Stimulated activated CD8-positive, alpha-beta memory T cell treated with anti-CD3 and anti-CD28 coated beads, Interleukin-15, amount 100 ng/mL, for 4 hours (primary cell): ENCODE measurements at places on chromosomes 7 and 10.
A peak's percentile ranks its signal among the peaks of the same experiment; 100 is the strongest.

GRCh38 chr10:91590142-91590903 is 42.5 kb downstream of the PPP1R3C start:
- DNase-seq, result no peak

- no peak for DNase-seq
Observed at GRCh38 chr7:9028012-9028411, 594.6 kb downstream of the NXPH1 start.

DNA sequence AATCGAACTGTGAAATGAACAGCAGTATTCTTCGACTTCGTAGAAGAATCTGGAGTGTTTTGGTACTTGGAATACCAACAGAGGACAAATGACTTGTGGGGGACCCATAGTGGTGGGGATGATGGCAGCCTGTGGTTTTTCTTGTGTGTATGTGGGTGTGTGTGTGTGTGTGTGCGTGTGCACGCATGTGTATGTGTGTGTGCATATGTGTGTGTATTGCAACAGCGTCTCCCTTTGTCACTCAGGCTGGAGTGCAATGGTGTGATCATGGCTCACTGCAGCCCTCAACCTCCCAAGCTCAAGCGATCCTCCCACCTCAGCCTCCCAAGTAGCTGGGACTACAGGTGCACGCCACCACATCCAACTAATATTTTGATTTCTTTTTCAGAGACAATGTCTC is 9.4 kb upstream of the YWHAG start:
- DNase-seq, result no peak

GRCh38 chr7:18459484-18460245 is 35.9 kb upstream of the HDAC9 start:
- no peak for DNase-seq

GRCh38 chr7:1197997-1198625 is 34.6 kb upstream of the UNCX start:
- no peak for DNase-seq

DNA sequence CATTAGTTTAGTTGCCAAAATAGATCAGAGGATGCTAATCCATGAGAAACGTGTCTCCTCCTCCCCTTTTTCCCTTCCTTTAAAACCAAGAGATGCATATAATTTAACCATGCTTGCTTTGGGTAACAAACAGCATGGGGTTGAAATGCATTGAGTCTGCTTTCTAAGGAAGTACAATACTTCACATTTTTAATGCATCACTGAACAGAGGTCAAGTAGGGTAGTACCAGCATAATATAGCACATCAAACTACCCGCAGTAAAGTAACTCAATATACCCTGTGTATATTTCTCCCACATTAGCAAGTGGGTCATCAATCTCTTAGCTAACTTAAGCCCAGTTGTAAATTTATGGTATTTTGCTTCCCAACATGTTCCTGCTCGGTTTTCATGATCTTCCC is 239.3 kb upstream of the SEMA3C start:
- no peak for DNase-seq

DNA sequence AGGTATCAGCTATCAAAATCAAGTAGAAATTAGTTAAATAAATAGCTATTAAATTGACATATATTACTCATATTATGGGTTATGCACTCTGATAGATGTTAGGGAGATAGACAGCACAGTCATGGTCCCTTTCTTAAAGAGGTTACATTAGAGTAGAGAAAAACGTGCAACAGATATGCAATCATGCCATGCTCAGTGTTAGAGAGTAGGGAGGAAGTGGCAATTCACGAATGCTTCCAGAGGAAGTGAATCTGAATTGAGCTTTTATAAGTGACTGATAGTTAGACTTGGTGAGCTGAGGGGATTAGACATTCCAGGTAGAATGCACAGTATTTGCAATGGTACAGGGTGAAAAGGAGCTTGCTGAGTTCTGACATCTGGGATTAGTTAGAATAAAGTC is 349.8 kb downstream of the NXPH1 start:
- DNase-seq, result no peak

DNA sequence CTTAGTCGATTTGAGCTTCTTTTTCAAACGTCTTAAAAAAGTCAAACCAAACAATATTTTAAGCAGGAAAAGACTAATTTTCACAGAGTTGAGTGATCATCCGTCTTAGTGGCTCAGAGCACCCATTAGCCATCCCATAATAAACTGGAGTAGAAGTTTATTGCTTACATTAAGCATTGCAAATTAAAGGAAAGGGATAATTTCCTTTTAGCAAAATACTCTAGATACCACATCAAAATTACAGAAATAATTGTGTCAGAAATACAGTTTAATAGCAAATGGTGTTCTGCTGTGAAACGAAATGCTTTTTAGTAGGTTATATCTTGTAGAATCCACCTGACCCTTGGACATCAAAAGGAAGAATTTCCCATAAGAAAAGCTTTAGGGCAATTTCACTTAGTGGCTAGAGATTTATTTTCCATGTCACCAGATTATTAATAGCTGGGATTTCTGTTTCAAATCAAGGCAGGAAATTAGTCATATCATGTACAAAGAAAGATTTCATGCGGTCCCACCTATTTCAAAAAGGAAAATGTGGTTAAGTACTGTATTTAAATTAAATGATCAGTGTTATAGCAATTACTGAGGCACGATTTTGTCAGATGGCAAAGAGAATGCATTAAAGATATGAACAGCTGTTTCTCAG is 96.2 kb downstream of the NPTX2 start:
- no peak for DNase-seq

DNA sequence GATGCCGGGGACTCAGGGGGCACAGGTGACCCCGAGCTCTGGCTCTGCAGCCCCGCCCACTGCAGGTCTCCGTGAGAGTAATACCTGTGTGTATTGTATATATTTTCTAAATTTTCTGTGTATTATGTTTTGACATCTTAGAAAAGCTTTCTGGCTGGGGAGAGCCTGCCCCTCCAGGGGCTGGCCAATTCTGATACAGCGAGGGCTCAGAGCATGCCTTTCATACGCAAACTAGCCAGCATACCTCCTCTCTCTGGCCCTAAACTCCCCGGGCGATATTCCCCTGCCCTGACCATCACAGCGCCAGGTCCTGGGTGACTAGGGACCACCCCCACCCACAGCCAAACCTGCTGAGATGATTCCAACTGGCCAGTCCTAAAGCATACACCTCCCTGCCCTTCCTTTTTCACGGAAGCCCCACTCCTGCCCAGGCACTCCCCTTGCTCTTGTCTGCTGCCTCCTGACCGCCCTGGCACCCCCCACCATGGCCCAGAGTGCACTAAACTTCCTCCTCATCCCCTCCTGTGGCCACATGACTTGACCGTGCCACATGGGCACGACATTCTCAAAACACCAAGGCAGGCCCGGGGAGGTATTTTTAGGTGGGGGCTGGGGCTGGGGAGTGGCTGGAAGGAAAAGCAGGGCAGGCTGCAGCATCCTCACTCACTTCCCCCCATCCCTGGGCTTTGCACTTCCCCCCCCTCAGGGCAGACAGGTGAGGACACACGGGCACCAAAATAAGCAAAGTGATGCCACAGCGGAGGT is 61.5 kb downstream of the INSIG1 start:
- DNase-seq, result no peak

GRCh38 chr7:1419688-1420087 is 39.6 kb downstream of the MICALL2 start:
- no peak for DNase-seq

GRCh38 chr7:55593515-55594318 is 21.4 kb upstream of the VOPP1 start:
- peak; percentile 29 for DNase-seq

GRCh38 chr10:11430421-11431215 is 180.8 kb downstream of the USP6NL start:
- no peak for DNase-seq

DNA sequence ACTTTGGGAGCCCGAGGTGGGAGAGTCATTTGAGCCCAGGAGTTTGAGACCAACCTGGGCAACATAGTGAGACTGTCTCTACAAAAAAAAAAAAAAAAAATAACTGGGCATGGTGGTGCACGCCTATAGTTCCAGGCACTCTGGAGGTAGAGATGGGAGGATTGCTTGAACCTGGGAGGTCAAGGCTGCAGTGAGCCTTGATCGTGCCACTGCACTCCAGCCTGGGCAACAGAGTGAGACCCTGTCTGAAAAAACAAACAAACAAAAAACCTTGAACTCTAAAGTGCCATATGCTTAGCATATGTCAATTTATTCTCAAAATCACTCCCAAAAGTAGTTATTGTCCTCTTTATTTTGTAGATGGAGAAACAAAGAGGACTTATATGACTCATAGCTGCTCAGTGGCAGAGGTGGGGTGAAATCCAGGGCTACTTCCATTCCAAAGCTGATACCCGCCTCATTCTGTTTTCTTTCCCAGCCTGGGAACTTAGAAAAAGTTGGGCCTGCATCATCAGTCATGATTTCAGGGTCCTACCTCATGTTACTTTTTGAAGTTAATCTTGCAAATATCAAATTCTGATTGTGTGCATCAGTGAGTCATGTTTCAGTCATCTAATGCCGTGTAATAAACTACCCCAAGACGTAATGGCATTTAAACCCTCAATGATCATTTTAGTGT is 13.3 kb downstream of the DHTKD1 start:
- no peak for DNase-seq

GRCh38 chr7:15594461-15594860 is 32.6 kb upstream of the AGMO start:
- no peak for DNase-seq

GRCh38 chr10:127812041-127812440 is 75.1 kb downstream of the FOXI2 start:
- no peak for DNase-seq

- DNase-seq, result no peak
Observed at GRCh38 chr10:117454502-117454901, 79.3 kb upstream of the PDZD8 start.

DNA sequence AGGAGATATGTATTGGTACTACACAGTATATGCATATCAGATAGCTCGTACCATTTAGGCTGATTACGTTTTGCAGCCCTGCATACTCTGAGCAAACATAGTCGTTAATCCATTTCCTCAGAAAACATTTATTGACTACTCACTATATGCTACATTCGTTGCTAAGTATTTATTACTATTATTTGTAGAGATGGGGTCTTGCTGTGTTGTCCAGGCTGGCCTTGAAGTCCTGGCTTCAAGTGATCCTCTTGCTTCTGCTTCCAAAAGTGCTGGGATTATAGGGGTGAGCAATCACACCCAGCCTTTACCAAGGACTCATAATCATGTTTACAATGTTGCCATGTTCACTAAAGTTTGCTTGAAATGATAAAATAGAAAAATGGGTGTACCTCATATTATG is 174.7 kb downstream of the ARL4A start:
- DNase-seq, result no peak

- DNase-seq, result no peak
Observed at GRCh38 chr10:9848981-9849380, 1168.7 kb upstream of the CELF2 start.

GRCh38 chr7:116259156-116259870 is 49.0 kb downstream of the TES start:
- DNase-seq, result no peak

DNA sequence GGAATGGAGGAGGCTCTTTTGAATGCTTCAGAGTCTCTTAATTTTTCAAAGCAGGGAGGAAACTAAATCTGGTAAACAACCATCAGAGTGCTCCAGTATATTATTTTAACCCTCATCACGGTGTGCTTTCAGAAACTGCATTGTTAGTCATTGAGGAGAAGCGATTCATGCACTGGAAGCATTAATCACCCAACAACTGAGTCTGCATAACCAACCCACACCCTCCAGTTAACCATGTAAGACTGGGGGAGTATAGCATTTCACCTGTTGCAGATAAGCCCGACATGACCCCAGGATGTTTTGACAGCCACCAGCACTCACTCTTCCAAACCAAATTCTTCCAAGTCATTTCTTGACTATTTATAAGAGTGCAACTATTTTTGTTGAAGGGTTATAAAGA is 257.6 kb downstream of the GATA3 start:
- no peak for DNase-seq

- no peak for DNase-seq
Observed at GRCh38 chr10:11810313-11810766, 12.8 kb upstream of the PROSER2 start.

DNA sequence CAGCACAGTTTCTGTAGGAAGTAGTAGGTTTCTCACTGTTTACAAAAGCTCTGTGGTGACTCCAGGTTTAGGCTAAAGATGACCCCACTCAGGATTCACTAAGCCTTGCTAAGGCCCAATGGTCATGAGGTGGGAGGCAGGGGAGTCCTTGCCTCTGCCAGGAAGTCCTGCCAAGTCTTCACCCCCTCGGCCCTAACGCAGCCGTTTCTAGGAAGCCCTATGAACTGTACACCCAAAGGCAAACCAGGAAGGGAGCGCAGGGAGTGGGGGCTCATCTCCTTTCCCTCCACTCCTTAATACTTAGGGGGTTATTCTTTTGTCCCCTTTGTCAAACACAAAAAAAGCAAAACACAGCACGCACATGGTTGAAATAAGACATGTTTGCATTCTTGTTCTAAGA is 64.6 kb downstream of the CTBP2 start:
- DNase-seq, result no peak

DNA sequence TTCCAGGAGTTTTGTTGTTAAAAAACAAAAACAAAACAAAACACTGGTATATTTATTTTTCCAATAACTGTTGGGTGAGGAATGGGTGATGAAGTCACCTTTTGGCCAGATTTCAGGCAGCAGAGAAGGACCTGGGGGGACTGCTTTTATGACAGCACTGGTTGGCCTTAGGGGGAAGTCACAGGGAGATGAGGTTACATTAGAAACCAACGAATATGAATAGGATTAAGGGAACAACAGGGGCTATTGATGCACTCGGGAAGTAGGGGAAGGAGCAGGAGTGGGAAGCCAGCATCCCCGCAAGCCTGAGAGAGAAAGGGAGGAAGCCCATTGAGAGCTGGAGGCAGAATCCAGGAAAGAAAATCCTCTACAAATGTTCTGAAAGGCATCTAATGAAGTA is 958.4 kb downstream of the TYW1 start:
- no peak for DNase-seq

GRCh38 chr10:57897611-57898010 is 370.1 kb downstream of the IPMK start:
- no peak for DNase-seq

DNA sequence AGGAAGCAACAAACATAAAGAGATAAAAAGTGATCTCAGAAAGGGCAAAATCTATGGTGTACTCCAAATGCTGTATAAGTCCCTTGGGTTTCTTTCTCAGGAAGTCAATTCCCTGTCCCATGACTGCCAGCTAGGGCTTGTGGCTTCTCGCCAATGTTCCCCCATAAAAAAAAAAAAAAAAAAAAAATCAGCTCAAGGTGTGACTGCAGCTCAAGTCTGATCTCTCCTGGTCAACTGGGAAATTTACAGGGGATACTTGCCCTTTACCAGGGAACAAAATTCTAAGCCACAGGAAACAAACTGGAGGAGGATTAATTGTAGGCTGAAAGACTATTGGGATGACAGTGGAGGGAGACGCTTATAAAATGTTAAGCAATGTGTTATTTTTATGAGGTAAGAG is 76.0 kb downstream of the PCGF5 start:
- DNase-seq, result no peak
